ENCODE measurements at places on chromosomes 2 and 18. TPM values are rescaled to one million over a fixed set of nuclear protein-coding genes. Genes with fewer than 3 reads are reported as not detected.

DNA sequence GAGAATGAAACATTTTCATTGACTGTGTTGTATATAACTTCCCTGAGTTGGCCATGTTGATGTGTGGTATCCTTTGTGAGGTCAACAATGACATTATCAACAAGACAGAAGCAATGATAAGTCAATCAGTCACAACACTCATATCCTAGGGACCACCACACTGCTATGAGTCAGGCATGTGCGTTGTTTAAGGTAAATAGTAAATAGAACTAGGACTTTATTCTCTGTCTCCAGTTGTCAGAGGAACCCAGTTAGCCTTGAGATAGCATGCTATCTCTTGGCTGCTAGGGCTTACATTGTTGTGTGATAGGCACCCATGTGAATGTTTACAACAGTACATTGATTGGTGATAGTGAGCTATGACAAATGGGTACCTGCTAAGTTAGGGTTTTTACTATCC lies 37.3 kb downstream of the GPD2 start:
- no peak overlapping the region for H3K4me3 ChIP-seq
- no peaks in the 10 kb centered on the region for H3K27me3 ChIP-seq
- no peaks in the 10 kb centered on the region for H3K36me3 ChIP-seq
- peaks cover 19% of the 10 kb centered on the region for H3K4me1 ChIP-seq

The SCN2A gene
- 0.17 TPM for total RNA-seq

DNA sequence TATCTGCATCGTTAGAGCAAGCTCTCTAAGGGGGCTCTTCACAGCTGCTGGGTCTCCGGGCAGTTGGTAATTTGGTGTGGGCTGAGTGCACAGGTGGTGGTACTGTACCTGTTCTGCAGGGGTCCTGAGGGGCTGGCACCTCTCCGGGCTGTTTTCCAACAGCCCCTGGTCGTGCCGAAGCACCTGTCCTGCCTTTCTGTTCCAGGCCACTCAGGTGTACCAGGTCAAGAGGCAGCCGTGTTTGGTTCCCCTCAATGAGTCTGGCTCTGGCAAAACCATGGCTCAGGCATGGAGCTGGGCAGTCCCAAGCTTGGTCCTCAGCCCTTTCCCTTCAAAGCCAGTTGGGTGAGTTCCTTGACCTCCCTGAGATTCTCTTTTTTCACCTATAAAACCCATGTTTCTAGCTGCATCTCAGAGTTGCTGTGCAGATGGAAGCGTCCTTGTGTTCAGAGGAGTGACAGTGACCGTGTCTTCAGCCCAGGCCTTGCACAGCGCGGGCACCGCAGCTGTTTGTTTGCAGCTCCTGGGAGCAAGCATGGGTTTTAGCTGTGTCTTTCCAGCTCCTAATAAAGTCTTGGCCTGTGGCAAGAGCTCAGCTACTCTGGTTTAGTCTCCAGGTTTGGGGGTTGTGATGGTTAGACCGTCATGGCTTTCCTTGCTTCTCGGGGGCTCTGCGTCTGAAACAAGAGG lies 110.9 kb downstream of the GLI2 start:
- no peaks in the 10 kb centered on the region for H3K36me3 ChIP-seq
- no peak for DNase-seq
- no peaks in the 10 kb centered on the region for H3K4me1 ChIP-seq
- H3K27ac ChIP-seq = no peak overlapping the region
- H3K27me3 ChIP-seq = no peaks in the 10 kb centered on the region
- H3K4me3 ChIP-seq = no peak overlapping the region

GRCh38 chr2:197235711-197236110 lies 74.9 kb downstream of the ANKRD44 start:
- no peaks in the 10 kb centered on the region for H3K4me1 ChIP-seq
- H3K27ac ChIP-seq = no peak overlapping the region
- no peak for DNase-seq
- H3K27me3 ChIP-seq = no peaks in the 10 kb centered on the region
- H3K36me3 ChIP-seq = no peaks in the 10 kb centered on the region
- no peak overlapping the region for H3K4me3 ChIP-seq

DNA sequence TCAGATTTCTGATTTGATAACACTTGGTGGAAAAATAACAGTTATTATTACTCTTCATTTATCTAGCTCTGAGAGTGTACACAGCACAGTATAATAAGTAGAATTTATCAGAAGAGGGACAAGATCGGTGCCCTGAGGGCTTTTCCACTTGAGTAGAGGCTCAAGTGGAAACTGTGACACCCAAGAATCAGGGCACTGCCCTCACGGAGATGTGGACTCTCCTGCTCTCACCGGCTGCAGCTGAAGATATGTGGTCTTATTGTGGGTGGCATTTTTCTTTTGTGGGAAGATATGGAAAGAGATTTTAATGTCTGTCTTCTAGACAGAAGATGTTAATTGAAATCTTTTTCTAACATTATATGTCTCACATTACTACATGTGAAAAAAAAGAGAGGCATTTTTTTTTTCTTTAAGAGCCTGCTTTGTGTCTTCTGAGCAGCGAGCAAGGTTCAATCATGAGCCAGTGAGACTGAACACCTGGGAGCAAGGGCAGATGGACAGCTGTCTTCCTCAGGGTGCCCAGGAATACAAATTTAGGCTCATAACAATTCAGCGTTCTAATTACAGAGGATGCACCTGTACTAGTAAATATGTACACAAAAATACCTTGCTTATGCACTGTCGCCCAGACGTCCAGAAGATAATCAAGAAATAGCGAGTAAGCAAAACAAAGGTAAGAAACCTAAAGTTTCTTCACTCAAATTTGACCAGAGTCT lies 1098.2 kb upstream of the FANCL start:
- no peaks in the 10 kb centered on the region for H3K4me1 ChIP-seq
- H3K27ac ChIP-seq = no peak overlapping the region
- no peaks in the 10 kb centered on the region for H3K27me3 ChIP-seq
- no peaks in the 10 kb centered on the region for H3K36me3 ChIP-seq

The RAD51AP2 gene
- total RNA-seq = 0.19 TPM

DNA sequence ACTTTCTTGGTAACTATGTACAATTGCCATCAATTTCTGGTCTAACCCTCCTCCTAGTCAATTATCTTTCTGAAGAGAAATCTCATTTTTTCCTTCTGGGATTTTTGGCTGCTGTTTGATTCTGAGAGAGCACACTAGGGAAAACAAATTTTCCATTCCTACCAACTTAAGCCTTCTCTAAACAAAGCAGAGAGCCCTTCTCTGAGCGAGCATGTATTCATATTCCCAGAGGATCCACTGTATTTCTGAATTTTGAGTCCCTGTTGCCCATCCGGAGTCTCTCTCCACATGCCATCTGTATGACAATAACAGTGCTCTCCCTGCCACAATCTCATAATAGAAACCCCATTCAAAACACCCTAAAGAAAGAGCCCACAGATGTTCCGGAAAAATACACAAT lies 78.5 kb downstream of the MAIP1 start:
- DNase-seq = no peak
- H3K27me3 ChIP-seq = no peaks in the 10 kb centered on the region
- H3K4me1 ChIP-seq = no peaks in the 10 kb centered on the region
- no peak overlapping the region for H3K27ac ChIP-seq
- no peaks in the 10 kb centered on the region for H3K36me3 ChIP-seq

- H3K27ac ChIP-seq = no peak overlapping the region
- H3K36me3 ChIP-seq = no peaks in the 10 kb centered on the region
- DNase-seq = no peak
These were observed 540.7 kb upstream of the NETO1 start for GRCh38 chr18:73408469-73408868.

The SERPINB12 gene
- not detected for total RNA-seq

The CXCR4 gene
- total RNA-seq = 3.2 TPM

The ATP8B1 gene
- total RNA-seq = 7.7 TPM

DNA sequence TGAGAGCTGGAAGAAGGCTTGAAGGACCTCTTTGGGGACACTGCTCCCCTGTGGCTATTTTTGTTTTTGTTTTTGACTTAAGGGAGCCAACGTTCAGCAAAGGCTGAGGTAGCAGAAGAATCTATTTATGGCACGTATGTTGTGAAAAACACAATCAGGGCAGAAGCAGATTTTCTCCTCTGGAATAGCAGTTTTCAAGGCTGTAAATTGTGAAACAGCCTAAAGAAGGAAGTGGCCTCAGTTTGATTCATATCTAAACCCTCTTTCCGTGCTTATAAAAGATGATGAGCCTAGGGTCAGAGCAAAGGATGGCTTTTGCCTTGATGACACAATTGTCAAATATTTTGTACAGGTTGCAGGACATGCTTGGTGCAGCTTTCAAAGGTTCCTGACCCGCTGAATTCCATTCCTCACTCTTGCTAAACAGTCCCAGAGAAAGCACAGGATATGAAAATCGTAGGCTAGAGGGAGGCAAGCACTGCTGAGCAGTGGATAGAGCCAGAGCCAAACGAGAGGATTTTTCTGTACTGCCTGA lies 106.2 kb upstream of the DLX2 start:
- H3K27ac ChIP-seq = no peak overlapping the region
- H3K27me3 ChIP-seq = no peaks in the 10 kb centered on the region
- DNase-seq = no peak
- H3K36me3 ChIP-seq = no peaks in the 10 kb centered on the region
- H3K4me1 ChIP-seq = peaks cover 3% of the 10 kb centered on the region

DNA sequence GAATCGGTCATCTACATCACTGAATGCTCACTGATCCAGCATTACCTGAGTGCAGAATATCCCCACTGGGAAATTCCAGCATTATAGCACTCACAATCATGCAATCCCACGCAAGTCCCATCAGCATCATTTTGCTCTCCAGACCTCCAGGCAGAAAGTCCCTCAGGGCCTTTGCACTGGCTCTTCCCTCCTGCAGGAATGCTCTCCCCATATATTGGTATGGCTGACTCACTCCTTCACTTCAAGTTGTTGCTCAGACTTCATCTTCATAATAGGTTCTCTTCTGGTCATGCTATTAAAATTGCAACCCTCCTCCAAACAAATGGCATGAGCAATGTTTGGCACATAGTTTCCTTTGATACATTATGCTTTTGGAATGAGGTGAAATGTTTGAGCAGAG lies 64.7 kb upstream of the CELF4 start:
- H3K27ac ChIP-seq = no peak overlapping the region
- H3K4me1 ChIP-seq = no peaks in the 10 kb centered on the region
- no peaks in the 10 kb centered on the region for H3K27me3 ChIP-seq
- H3K4me3 ChIP-seq = no peak overlapping the region
- no peak for DNase-seq

GRCh38 chr2:62217970-62218369 lies 22.1 kb downstream of the B3GNT2 start:
- peaks cover 96% of the 10 kb centered on the region for H3K4me1 ChIP-seq
- no peak for DNase-seq
- no peaks in the 10 kb centered on the region for H3K36me3 ChIP-seq
- H3K4me3 ChIP-seq = no peak overlapping the region
- no peaks in the 10 kb centered on the region for H3K27me3 ChIP-seq

- no peak overlapping the region for H3K4me3 ChIP-seq
- H3K27me3 ChIP-seq = no peaks in the 10 kb centered on the region
- H3K4me1 ChIP-seq = peaks cover 91% of the 10 kb centered on the region
- H3K36me3 ChIP-seq = no peaks in the 10 kb centered on the region
These were observed 117.9 kb downstream of the TANC1 start for GRCh38 chr2:159086342-159086741.

The TUBA4B gene
- not detected for total RNA-seq

DNA sequence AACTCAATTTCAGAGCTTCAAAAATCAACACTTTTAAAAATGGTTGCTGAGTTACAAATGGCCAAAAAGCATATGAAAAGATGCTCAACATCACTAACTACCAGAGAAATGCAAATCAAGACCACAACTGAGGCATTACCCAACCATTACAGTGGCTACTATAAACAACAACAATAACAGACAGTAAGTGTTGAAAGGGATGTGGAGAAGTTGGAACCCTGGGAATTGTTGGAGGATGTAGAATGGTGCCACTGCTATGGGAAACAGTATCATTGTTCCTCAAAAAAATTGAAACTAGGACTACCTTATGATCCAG lies 173.3 kb upstream of the SPRED2 start:
- no peaks in the 10 kb centered on the region for H3K27me3 ChIP-seq
- H3K36me3 ChIP-seq = no peaks in the 10 kb centered on the region
- H3K4me3 ChIP-seq = no peak overlapping the region
- H3K27ac ChIP-seq = no peak overlapping the region
- no peaks in the 10 kb centered on the region for H3K4me1 ChIP-seq

The COL3A1 gene
- 96.9 TPM for total RNA-seq

The GLS gene
- 94.5 TPM for total RNA-seq

GRCh38 chr18:23552505-23552904 lies 33.8 kb downstream of the NPC1 start:
- no peaks in the 10 kb centered on the region for H3K4me1 ChIP-seq
- peaks cover 97% of the 10 kb centered on the region for H3K36me3 ChIP-seq
- H3K27ac ChIP-seq = no peak overlapping the region
- no peak overlapping the region for H3K4me3 ChIP-seq
- no peak for DNase-seq

GRCh38 chr2:98013407-98014042 lies 17.8 kb upstream of the TMEM131 start:
- no peak for DNase-seq
- no peak overlapping the region for H3K4me3 ChIP-seq
- no peaks in the 10 kb centered on the region for H3K36me3 ChIP-seq

DNA sequence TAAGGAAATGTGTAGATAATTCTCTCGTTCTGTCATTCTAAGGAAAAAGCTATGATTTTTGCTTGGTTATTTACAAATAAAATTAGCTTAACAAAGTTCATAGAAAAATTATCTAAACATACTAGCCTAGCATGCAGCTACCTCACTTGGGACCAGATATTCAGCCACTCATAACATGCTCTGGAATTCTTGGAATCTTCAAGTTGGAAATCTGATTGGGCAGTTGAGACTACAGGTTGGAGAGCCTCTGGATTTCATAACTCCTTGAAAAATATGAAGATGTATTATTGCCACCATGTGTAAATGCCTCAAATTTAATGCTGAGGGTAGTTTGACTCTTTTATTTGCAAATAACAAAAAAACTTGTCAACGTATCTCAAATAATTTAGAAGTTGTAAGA lies 132.2 kb upstream of the GULP1 start:
- no peak for DNase-seq
- no peak overlapping the region for H3K27ac ChIP-seq
- H3K27me3 ChIP-seq = no peaks in the 10 kb centered on the region
- H3K4me1 ChIP-seq = no peaks in the 10 kb centered on the region

DNA sequence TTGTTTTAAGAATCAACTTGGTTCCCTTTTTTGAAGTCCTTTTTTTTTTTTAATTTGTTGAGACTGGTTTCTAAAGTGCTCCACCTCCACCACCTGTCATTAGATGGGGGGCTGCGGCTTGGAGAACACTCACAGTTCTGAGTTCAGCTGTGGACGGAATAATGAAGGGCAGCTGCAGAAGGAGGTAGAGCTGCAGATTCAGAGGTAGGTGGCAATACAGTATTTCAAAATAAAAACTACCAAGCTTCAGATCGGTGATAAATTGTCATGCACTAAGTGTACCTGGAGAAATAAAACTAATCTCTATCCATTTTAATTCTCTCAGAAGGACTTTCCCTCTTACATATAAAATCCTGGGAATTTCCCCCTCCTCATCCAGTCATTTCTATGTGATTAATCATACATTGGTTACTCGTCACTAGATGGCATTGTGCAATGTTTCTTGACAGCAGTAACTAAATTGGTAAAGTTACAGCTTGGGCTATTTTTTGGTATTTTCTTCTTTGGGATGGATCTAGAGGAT lies 81.1 kb upstream of the SLC39A10 start:
- no peaks in the 10 kb centered on the region for H3K4me1 ChIP-seq
- no peak for DNase-seq
- no peak overlapping the region for H3K4me3 ChIP-seq
- no peaks in the 10 kb centered on the region for H3K36me3 ChIP-seq
- H3K27ac ChIP-seq = no peak overlapping the region

All from heart left ventricle (tissue), 16 donors.